ENCODE measurements at places on chromosomes 4 and X.

DNA sequence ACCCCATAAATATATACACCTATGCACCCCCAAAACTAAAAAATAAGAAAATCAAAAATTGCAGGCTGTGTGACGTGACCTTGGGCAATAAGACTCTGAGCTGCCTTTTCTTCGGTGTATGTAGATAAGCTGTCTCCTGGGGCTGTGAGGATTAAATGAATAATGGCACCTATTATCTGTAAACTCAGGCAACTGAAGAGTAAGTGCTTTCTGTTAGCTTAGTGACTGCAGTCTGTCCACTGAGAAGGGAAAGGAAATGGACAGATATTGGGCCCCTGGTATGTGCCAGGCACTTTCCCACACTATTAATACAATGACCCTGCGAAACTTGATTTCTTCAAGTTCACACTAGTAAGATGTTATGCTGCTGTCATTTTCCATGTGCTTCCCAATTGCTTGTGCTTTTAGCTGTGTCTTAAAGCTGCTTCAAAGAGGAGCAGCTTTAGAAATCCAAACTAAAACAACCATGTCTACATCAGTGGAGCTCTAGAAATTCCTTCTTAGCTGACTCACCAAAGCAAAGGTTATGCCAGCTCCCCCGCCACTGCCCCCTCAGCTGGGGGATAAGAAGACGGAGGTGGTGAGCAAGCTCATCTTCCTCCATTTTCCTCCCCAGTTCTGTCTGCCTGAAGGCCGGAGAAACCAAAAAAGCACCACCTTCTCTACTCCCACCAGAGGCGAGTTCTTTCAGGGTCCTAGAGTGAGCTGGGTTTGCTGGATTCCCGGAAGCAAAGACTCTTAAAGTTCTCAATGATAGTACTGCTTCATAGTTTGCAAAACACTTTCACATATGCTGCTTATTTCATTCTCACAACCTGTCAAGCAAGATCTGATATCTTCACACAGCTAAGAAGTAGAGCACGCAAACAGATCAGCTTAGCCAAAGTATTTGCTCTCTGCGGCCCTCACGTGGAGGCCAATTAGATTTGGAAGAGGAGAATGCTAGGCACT lies 8.8 kb upstream of the DGAT2L6 start:
- peak; percentile 16 for DNase-seq

- no peak for DNase-seq
These were observed 29.7 kb upstream of the SLC25A4 start for GRCh38 chr4:185113340-185113739.

GRCh38 chr4:139596034-139596683 lies 40.1 kb upstream of the SETD7 start:
- DNase-seq: no peak

- DNase-seq: no peak
These were observed 289.7 kb downstream of the SHOX start for GRCh38 chrX:920234-920799.

- no peak for DNase-seq
These were observed 54.9 kb downstream of the CASK start for GRCh38 chrX:41868392-41868977.

GRCh38 chr4:1116838-1117237 lies 3.5 kb upstream of the RNF212 start:
- DNase-seq: peak; percentile 19

Measured in astrocyte of the cerebellum (primary cell).